NCI-H1092 treated with DMSO at 0.1 percent for 48 hours (cell line): ENCODE measurements at places on chromosomes 7 and 10.
A peak's percentile ranks its signal among the peaks of the same experiment; 100 is the strongest.

GRCh38 chr7:81449105-81449504 lies 320.7 kb downstream of the HGF start:
- no peak for DNase-seq

DNA sequence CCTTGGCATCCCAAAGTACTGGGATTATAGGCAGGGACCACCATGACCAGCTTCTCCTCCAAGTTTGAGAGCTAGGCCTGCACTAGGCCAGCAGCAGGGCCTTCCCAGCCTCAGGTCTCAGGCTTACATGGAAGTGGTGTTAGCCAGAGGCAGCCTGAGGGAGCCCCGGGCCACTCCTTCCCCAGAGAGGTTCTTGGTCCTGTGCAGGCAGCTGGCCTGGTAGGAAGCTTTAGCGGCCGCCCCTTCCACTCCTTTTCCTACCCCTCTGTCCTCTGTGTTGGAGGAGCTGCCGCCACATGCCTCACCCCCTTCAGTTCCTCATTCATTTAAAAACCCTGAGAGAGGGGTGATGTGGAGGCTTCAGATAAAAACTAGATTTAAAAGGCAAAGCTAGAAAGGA lies 40.3 kb downstream of the TSPAN15 start:
- no peak for DNase-seq

DNA sequence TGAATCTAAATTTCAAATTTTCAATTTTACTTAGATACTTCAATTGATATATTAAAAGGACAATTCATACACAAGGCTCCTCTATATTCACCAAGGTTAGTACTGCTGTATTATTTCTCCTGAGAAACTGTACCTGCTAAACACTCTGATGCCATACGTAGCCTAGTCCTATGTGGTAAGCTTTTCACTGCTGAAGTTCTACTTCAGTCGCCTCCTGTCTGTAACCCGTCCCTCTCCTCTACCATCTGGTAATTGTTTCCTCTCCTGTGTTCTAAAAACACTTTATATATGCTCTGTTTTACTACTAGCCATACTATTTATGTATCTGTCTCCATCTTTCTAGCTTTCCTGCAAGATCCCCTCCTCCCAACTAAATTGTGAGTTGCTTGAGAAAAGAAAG lies 20.2 kb downstream of the PDZD8 start:
- DNase-seq, result no peak

GRCh38 chr10:88893611-88894010 lies 13.6 kb downstream of the STAMBPL1 start:
- no peak for DNase-seq

GRCh38 chr7:121954803-121955202 lies 81.8 kb downstream of the PTPRZ1 start:
- no peak for DNase-seq

GRCh38 chr7:101952355-101953247 lies 135.2 kb downstream of the CUX1 start:
- no peak for DNase-seq

DNA sequence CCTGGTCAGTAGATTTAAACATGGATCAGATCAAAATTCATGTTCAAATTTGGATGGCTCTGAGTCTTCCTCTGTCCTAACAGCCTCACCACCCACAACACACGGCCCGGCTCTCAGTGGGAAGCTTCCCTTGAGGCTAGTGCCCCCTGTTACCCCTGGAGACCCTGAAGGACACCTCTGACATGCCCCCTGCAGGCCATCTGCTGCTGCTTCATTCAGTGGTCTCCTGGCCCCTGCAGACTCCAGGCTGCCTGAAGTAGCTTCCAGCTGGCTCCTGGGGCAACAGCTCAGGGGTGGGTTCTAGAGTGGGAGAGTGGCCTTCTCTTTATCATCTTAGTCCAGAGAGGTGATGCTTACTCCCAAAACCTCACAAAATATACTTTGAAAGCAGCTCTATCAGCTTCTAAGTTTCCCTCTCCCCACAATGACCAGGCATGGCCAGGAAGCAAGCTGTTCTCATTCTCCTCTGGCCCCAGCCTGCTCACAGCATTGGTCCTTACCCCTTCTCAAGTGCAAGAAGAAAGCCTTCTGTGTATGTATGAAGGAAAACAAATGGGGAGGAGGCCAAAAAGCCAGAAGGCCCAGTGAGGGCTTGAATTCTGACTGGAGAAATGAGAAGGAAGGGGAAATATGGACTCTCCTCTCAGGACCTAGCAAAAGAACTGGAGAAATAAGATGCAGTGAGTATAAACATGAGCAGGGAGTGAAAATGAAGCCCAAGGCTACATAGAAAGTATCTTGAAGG lies 189.6 kb upstream of the INHBA start:
- DNase-seq, result no peak

- no peak for DNase-seq
Measured at GRCh38 chr10:35387768-35388167, 51.5 kb downstream of the CCNY start.

DNA sequence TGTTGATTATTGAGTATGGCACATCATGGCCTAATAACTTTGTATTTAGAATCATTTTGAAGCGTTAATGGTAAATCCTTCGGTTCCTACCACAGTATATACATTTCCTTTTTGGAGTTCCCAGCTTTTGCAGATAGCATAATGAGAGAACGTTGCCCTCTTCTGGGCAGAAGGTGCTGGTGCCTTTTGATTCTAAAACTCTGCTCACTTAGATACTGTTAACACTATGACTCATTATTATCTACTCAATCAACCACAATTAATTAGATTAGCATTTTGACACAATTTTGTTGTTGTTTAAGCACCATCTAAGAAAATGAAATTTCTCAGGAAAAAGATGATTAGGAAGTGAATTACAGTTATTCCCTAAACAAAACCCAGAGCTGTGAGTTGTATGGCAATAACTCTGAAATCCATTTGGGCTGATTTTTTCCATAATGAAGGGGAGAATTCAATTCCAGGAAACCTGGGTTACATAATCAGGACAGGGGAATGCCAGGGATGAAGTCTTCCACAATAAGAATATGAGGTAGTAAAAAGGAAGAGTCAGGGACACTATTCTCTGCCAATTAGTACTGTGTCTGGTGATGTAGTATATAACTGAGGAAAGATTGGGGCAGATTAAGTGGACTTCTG lies 11.5 kb upstream of the DLD start:
- peak; percentile 78 for DNase-seq

- DNase-seq, result no peak
Measured at GRCh38 chr10:124705817-124706461, 38.2 kb downstream of the FAM53B start.

GRCh38 chr7:15508258-15508657 lies 53.6 kb downstream of the AGMO start:
- DNase-seq, result no peak

DNA sequence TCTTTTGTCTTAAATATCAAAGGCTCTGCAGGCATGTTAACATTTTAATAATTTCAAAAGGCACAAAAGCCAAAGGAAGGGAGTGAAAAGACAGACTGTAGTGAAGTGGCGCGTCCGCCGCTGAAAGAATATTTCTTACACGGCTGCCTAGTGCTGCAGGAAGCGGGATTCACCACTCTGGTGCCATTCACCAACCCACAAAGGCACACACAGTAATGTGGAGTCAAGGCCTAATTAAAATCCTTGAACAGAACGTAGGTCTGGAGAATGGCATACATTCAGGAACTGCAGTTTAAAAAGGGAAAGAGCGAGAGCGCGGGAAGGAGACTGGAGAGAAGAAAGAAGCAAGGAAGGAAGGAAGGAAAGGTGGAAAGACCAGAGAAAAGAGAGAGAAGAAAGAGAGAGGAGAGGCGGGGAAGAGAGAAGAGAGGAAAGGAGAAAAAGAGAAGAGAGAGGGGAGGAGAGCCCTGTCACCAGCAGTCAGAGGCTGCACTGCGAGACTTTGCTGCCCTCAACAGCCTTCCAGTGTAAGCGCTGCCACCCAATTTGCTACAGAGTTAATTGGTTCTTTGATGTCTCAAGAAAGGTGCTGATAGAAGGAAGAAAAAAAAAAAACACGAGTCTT lies 554.0 kb downstream of the MDFIC start:
- DNase-seq, result peak; percentile 70

DNA sequence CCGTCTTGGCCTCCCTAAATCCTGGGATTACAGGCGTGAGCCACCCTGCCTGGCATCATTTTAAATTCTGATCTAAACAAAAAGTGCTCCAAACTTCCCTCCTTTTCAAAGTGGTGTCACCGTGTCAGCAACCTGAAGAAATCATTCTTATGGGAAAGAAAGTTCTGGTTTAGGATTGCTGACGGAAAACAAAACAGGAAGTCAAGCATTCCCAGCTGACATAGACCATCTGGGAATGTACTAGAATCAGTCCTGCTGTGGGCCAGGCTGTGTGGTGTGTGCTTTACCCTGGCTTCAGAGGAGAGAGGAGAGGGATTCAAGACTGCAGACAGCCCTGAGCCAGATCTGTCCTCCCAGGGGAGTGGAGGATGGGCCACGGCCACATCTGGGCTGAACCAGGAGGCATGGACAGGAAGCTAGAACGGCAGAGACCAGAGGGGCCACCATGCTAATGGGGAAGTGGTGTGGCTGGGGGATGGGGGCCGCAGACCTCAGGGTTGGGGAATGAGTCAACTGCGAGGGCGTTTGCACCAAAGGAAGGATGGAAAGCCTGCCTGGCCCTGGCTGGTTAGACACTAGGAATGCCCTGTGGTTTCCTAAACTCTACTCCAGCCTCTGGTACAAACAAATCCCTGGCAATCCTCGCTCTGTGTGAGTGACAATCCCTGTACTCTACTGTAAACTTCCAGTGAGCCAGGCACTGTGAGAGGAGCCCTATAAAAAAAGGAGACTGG lies 16.7 kb upstream of the CLIP2 start:
- DNase-seq, result no peak

DNA sequence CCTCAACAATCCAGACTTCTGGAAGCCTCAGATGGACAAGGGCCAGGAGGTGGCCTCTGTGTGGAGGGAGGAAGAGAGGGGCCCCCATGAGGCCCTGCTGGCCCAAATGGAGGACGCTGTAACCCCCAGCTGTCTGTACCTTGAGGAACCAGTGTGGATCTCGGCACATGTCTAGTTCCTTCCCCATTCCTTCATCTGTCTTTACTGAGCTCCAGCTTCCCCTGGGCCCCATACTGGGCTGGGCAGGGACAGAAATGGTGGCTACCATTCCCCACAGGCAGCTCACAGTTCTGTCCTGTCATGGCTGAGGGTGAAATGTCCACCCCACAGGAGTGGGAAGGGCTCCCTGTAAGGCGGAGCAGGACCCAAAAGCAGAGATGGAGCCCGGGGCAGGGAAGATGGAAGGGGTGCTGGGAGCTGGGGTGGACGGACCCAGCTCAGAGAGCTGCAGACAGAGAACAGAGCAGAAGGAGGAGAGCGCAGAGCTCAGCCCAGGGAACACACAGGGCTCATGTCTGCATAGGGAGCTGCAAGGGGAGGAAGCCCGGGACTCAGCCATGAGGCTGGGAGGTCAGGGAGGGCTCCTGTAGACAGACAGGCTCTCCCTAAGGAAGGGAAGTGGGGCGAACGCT lies 22.8 kb downstream of the ANTXRL start:
- no peak for DNase-seq

GRCh38 chr7:20797462-20798080 lies 10.9 kb upstream of the SP8 start:
- peak; percentile 82 for DNase-seq

DNA sequence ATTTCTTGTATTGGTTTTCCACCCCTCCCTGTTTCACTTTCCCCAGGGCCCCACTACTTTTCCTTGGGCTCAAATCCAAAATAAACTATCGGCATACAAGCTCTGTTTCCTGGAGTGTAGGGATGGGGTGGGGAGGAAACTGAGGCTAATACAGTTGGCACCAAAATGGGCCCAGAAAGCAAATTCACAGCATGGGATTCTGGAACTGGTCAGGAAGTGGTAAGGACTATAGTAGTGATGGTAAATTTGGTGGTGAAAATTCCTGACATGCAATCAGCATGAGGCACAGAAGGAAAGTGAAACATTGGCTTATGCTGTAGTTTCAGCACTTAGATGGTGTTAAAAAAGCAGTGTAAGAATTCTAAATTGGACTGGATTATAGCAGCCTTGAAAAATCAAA lies 8.7 kb upstream of the SAMD9L start:
- no peak for DNase-seq

DNA sequence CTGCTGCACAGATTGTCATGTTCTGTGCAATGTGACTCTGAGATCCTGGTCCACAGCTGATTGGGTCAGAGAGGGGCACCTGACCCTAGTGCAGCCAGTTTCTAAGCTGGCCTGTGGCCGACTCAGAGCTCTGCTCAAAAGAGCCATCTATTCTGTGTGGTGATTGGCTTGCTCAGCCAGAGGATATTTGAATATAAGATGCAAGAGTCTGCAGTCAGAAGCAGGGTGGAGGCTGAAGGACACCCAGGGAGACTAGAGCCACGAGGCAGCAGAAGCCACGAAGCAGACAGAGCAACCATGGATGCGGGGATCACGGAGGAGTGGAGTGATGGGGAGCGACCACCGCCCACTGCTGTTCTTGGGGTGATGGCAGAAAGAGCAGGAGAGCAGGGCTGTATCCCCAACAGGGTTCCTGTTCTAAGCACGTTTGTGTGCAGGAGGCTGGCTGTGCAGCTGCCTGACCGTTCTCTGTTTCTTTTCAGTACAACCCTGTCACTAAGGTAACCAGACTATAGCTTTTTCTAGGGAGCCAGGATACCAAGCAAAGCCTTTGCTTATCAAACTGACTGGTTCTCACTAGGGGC lies 19.5 kb upstream of the RHEB start:
- peak; percentile 92 for DNase-seq

DNA sequence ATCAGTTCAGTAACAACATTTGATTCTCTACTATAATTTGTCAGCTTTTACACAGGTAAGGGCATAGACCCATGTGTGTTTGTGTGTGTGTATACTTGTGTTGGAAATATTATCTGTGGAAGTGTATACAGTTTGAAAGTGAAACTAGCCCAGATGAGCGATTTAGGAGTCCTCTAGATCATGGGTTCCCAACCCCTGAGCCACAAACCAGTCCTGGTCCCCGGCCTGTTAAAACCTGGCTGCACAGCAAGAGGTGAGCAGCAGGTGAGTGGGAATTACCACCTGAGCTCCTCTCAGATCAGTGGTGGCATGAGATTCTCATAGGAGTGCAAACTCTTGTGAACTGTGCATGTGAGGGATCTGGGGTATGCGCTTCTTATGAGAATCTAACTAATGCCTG lies 1221.5 kb upstream of the SORCS1 start:
- no peak for DNase-seq

- no peak for DNase-seq
Measured at GRCh38 chr10:108090476-108091215, 926.1 kb upstream of the SORCS1 start.

GRCh38 chr7:34759477-34760125 lies 101.6 kb downstream of the NPSR1 start:
- DNase-seq, result peak; percentile 68

DNA sequence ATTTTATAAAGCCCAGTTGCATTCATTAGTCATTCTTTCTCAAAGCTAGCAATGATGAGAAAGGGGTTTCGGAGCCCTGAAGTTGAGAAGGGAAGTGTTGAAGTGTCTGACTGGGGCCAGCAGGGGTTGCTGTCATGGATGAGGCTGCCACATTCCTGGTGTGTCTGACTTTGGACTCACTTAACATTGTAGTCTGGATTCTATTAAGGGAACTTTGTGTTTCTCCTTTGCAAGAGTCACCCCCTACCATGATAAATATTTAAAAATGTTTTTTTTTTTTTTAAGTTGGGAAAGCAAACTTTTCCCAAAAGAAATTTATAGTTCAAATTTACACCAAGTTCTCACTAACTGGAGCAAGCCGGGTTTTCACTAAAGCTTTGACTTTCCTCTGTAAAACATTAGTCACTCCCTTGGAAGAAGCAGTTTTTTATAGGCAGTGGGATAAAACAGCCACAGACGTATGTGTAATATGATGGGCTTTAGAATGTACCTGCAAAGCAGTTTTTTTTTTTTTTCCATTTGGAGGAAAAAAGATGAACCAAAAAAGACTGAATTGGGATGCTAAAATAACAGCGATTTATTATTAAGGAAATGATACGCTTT lies 243.6 kb downstream of the TWIST1 start:
- DNase-seq, result no peak
